Placental epithelial cell (primary cell): ENCODE measurements at places on chromosomes 16 and 17. TPM values are rescaled to one million over a fixed set of nuclear protein-coding genes. Genes with fewer than 3 reads are reported as not detected.

NEUROD2 gene
- not detected in 2 replicates for total RNA-seq

MEIOB gene
- not detected in 2 replicates for total RNA-seq

CACNG5 gene
- total RNA-seq, result not detected in 2 replicates

TPSD1 gene
- total RNA-seq, result not detected in 2 replicates

GCGR gene
- not detected in 2 replicates for total RNA-seq

SMIM36 gene
- total RNA-seq, result under 0.01 TPM in 1 of 2 replicates, not detected in the other

CPHXL2 gene
- total RNA-seq, result not detected in 2 replicates

ADAD2 gene
- total RNA-seq, result under 0.01 TPM in 1 of 2 replicates, not detected in the other

DNAAF1 gene
- under 0.01 TPM in 1 of 2 replicates, not detected in the other for total RNA-seq

DPEP3 gene
- not detected in 2 replicates for total RNA-seq

SDR42E1 gene
- 8.6 and 11.2 TPM in 2 replicates for total RNA-seq

OR1F1 gene
- not detected in 2 replicates for total RNA-seq

ZDHHC1 gene
- total RNA-seq, result 5.3 and 9.4 TPM in 2 replicates

C16orf90 gene
- total RNA-seq, result not detected in 2 replicates

DPEP2 gene
- not detected in 2 replicates for total RNA-seq

G6PC1 gene
- total RNA-seq, result not detected in 2 replicates

HNF1B gene
- not detected in 2 replicates for total RNA-seq

IRX5 gene
- 0.65 TPM in 1 of 2 replicates, not detected in the other for total RNA-seq

CCDC182 gene
- total RNA-seq, result not detected in 2 replicates

CHST4 gene
- not detected in 2 replicates for total RNA-seq

KNOP1 gene
- total RNA-seq, result 7.5 and 7.6 TPM in 2 replicates

ZNF668 gene
- total RNA-seq, result 21.2 and 37.3 TPM in 2 replicates

TBC1D3 gene
- not detected in 2 replicates for total RNA-seq

SLC35G3 gene
- not detected in 2 replicates for total RNA-seq

ARL5C gene
- not detected in 2 replicates for total RNA-seq

RPL27 gene
- total RNA-seq, result 745 and 1,184 TPM in 2 replicates

DOC2A gene
- total RNA-seq, result not detected in 2 replicates

CDRT15L2 gene
- total RNA-seq, result not detected in 2 replicates

TVP23A gene
- not detected in 2 replicates for total RNA-seq

ETV4 gene
- 0.39 and 2.6 TPM in 2 replicates for total RNA-seq

TNFRSF13B gene
- total RNA-seq, result not detected in 2 replicates

USP6 gene
- 0.11 and 6.7 TPM in 2 replicates for total RNA-seq

CA7 gene
- not detected in 2 replicates for total RNA-seq

RNF213 gene
- total RNA-seq, result 69.5 and 79.7 TPM in 2 replicates

HOXB9 gene
- not detected in 2 replicates for total RNA-seq

TBC1D26 gene
- total RNA-seq, result 0.65 and 1.2 TPM in 2 replicates

ALOX12B gene
- not detected in 2 replicates for total RNA-seq

COPRS gene
- 18.8 and 23.4 TPM in 2 replicates for total RNA-seq

PYDC1 gene
- total RNA-seq, result not detected in 2 replicates

IL34 gene
- 2.0 TPM in 1 of 2 replicates, not detected in the other for total RNA-seq

TMEM11 gene
- total RNA-seq, result 11.4 and 20.9 TPM in 2 replicates

ACSM5 gene
- total RNA-seq, result not detected in 2 replicates

PLA2G10 gene
- 0.43 TPM in 1 of 2 replicates, not detected in the other for total RNA-seq

SLC5A11 gene
- total RNA-seq, result not detected in 2 replicates

MSLN gene
- total RNA-seq, result 50.2 and 139 TPM in 2 replicates

ITGA3 gene
- 35.3 and 92.4 TPM in 2 replicates for total RNA-seq

SLC22A31 gene
- not detected in 2 replicates for total RNA-seq

SPNS3 gene
- total RNA-seq, result not detected in 2 replicates

GPRC5C gene
- total RNA-seq, result 2.0 and 2.8 TPM in 2 replicates

CLEC19A gene
- total RNA-seq, result under 0.01 and 0.54 TPM in 2 replicates

KRT12 gene
- total RNA-seq, result not detected in 2 replicates

ICAM2 gene
- not detected in 2 replicates for total RNA-seq

KRTAP2-3 gene
- 2.3 TPM in 1 of 2 replicates, not detected in the other for total RNA-seq

CCL4 gene
- total RNA-seq, result not detected in 2 replicates

TOX3 gene
- total RNA-seq, result 0.39 TPM in 1 of 2 replicates, not detected in the other
